Epithelial cell of proximal tubule (primary cell): ENCODE measurements at places on chromosomes 11 and 22.

GRCh38 chr11:110081462-110082376, 11.5 kb upstream of the ZC3H12C start:
- no peak for DNase-seq

DNA sequence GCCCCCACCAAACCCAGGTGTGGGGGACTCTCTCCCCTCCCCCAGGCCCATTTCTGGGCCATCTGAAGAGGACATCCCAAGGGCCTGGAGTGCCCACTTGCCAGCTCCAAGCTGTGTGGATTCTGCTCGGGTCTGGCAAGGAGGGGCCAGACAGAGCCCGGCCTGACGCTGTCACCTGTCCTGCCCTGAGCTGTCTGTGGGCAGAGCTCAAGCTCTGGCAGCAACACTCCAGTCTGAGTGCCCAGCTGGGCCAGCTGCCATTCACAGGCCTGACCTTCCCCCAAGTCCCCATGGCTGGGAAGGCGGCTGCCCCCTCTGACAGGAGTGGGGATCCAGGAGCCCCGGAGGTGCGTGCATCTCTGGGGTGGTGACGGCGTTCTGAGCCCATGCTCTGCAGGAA, 6.2 kb upstream of the PIM3 start:
- DNase-seq, result no peak

GRCh38 chr11:133957900-133958299, 1.1 kb upstream of the IGSF9B start:
- DNase-seq, result no peak

DNA sequence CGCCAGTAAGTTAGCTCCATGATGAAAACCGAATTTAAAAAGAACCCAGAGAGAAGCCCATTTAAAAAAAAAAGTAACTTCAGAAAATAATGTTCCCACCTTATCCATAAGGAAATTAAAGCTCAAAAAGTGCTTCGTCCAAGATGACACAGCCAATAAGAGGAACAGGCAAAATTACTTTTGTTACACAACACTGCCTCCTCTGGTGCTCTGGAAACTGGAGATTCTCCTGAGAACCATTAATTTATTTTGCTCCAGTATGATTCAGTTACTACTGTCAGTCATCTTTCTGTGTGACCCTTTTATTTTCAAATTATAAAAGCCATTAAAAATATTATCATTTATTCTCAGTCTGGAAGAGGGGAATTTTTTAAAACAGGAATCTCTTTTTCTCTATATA, 2.0 kb downstream of the IFT27 start:
- DNase-seq, result no peak

- no peak for DNase-seq
Observed at GRCh38 chr11:100619484-100619883, 67.6 kb upstream of the ARHGAP42 start.

DNA sequence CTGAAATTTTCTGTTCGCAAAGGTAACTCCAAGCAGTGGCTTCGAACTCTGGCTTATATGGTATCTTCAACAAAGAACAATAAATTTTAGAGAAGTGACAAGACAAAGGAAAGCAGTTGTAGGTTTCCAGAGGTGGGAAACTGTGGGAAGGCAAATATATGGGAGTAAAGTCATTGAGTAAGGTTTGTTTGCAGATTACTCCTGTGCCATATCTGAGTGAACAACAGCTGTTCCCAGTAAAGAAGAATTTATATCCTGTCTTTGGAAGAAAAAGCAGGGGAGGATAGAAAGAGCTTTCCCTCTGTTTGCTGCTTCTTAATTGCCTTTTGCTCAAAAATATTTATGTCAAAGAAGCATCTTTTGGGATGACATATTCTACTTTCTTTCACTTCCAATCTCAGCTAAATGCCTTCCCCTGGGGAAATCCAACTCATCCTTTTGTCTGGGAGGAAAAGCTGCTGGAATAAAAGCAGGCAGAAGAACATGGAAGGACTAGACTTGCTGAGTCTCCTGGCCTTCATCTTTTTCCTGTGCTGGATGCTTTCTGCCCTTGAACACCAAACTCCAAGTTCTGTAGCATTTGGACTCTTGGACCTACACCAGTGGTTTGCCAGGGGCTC, 10.4 kb upstream of the RCN1 start:
- DNase-seq, result no peak

DNA sequence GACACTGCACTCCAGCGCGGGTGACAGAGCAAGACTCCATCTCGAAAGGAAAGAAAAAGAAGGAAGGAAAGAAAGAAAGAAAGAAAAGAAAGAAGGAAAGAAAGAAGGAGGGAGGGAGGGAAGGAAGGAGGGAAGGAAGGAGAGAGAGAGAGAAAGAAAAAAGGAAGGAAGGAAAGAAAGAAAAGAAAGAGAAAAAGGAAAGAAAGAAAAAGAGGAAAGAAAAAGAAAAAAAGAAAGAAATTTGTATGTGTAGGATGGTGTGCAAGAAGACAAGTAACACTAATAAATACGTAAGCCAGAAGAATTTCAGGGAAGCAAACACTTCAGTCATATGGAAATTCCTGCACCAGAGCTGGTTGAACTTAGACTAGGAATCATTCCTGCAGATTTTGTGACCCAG, 618 bp downstream of the OR8D1 start:
- no peak for DNase-seq

DNA sequence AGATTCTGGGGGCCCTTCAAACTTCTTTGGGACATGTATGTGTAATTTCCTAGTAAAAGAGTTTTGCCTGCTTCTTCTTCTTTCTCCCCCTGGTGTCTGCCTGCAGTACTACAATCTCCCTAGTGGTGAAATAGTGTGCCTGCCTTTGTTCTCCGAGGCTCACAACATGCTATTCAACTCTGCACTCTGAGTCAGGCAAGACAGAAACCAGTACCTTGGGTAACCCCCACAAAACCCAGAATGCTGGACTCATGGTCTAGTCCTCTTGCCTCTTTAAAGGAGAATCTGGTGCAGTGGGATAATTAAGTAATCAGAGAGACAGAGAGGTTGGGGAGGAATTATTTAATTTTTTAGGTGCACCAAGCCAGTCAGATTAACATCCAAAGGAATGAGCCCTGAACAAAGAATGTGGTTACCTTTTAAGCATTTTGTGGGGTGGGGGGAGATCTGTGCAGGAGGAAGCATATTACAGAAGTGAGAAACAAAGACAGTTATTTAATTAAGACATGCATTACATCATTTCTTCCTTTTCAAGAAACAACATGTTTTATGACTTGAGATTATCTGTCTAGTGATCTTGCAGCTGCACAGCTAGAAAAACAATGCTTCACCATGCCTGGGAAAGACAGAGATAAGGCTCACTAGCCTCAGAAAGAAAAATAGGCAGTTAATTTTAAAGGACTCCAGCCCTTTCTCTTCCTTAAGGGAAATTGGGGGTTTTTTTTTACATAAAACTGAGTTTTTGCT, 11.0 kb upstream of the MS4A6A start:
- peak; percentile 7 for DNase-seq

DNA sequence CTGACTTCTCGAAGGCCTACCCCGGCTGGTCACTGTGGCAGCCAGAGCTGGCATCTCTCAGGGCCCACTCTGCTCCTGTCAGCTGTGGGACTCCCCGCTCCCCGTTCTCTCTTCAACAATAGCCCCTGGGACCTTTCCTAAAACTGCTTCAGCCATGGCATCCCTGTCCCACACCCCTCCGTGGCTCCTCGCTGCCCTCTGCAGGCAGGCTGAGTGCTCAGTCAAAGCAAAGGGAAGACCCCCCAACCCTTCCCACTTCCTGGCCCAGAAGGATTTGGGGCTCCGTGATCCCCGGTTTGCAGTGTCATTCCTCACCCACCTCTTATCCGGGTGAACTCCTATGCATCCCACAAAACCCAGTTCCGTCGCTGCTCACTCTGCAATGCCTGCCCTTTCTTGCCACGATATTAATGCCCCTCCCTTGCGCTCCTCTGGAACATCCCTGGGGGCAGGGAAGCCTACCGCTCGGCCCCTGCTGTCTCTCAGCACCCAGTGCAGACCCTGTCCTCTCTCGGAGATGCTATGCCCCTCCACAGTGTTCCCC, 1.6 kb upstream of the TH start:
- DNase-seq, result no peak

DNA sequence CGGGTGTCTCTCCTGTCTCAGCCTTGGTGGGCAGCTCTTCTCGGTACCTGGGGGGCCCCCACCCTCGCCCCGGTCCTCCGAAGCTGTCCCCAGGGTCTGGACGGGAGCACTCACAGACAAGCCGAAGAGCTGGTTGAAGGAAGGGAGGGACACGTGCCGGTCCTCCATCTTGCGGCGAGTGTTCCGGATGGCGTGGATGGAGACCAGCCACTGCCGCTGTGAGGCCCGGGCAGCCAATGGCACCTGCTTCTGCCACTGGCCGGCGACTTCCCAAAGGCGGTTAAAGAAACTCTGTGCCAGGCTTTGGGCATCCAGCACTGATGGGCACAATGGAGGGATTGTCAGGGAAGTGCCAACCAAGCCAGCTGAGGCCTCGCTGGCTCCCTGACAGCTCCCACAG, 18.7 kb downstream of the PPM1F start:
- DNase-seq, result no peak

DNA sequence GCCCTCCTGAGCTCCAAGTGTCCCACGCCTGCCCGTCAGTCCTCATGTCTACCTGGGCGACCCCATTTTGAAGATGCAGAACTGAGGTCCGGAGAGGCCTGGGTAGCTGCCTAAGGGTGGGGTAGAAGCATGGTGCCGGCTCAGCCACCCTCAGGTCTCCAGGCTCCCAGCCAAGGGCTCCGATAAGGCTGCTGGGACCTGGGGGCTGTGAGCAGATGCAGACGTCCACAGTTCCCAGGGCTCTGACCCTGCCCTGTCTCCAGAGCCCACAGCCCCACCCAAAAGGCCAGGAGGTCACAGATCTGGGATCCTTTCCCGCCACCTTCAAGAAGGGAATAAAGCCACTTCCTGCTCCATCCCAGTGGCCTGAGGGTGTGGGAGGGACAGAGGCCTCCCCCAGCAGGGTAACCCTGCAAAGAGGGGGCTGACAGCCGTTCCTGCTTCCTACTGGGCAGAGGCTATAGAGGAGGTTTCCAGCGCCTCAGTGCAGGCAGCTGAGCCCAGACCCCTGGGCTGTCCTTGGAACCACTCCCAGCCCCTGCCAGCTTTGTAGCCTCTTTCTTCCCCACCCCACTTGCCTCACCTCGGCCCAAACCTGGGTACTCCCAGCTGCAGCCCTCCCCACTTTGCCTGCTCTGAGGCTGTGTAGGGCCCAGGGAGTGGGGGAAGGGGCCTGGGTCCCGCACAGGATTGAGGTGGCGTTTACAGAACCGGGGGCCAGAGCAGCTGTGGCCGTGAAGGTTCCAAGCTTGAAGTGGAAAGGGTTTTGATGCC, 85.5 kb downstream of the CDKN1C start:
- no peak for DNase-seq

DNA sequence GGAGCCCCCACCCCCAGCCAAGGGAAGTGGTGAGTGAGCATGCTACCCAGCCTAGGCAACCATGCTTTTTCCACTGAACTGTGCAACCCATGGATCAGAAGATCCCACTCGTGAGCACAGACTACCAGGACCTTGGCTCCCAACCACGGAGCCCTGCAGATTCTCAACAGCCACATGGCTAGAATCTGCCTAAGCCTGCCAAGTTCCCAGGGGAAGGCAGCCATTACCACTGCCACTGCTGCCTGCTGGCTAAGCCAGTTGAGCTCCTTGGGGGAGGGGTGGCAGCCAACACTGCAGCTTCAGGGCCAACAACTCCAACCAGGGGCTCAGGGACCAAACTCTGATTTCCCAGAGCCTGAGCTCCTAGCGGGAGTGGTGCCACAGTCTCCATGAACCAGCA, 195.8 kb downstream of the DLG2 start:
- no peak for DNase-seq

DNA sequence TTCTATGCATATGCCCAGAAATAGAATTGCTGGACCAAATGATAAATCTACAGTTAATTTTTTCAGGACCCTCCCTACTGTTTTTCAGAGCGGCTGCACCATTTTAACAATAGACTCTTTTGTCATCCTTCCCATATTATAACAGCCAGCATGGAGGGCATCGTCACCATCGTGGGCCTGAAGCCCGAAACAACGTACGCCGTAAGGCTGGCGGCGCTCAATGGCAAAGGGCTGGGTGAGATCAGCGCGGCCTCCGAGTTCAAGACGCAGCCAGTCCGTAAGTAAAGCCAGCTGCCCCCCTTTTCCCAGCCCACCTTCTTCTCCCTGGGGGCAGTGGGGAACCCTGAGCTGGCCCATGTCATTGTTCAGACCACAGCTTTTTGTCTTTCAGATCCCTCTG, 79.5 kb upstream of the TTC12 start:
- DNase-seq, result no peak

GRCh38 chr11:71530602-71531001, 3.5 kb downstream of the KRTAP5-7 start:
- DNase-seq, result no peak

- no peak for DNase-seq
Observed at GRCh38 chr11:17184882-17185587, 22.8 kb downstream of the PIK3C2A start.

GRCh38 chr11:130066338-130066737, 3.4 kb upstream of the APLP2 start:
- DNase-seq, result no peak

GRCh38 chr22:24244144-24244787, 616 bp downstream of the GGT5 start:
- no peak for DNase-seq

DNA sequence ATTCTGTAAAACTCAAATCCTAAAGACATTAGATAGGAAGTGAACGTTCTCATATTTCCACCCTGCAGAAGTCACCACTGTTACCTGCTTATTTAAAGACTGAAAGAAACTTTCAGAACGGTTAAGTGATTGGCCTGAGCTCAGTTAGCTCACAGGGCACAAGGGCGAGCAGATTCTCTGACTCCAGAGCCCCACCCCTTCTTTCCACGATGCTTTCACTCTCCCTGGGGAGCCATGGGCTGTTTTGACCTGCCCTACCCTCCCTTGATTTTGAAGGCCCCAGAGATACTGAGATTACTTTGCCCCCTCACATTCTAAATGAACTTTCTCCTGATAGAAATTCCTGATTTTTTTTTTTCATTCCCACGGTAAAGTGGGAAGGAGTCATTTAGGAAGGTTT, 33.9 kb downstream of the ARHGAP1 start:
- no peak for DNase-seq

DNA sequence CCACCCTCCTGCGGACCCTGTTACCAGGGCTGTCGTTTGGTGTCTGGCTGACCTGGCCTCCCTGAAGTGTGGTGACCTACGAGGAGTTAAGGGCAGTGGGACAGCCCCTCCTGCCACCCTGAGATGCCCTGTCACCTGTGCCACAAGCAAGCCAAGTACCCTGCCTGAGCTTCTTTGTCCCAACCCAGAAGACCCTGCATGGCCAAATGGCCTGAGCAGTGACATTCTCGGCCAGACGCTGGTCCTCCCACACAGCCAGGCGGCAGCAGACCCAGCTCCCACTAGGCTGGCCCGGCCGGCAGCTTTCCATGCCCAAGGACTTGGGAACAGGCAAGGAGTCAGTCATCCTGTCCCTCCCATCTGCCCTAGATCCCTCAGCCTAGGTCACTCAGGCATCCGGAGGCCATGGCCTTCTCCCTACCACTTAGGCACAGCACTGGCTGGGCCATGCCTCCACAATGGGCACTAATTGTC, 7.6 kb downstream of the ARVCF start:
- DNase-seq, result no peak

DNA sequence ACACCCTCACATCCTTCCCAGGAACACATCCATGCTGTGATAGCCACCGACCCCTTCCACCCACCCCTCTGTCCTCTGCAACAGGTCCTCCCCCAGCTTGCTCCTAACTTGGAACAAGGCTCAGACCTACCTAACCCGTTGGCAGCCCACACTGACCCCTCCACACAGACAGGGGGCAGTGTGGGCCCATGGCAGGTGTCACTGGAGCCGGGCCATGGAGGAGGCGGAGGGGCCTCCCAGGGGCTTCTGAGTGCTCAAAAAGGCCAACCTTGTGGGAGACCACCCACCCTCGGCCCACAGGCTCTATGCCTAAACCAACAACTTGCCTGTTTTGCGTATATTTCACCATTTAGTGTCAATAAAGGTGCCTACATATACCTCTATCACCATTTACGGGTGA, 57.0 kb downstream of the CERK start:
- DNase-seq, result no peak
